ENCODE measurements at places on chromosomes 7 and 10.

DNA sequence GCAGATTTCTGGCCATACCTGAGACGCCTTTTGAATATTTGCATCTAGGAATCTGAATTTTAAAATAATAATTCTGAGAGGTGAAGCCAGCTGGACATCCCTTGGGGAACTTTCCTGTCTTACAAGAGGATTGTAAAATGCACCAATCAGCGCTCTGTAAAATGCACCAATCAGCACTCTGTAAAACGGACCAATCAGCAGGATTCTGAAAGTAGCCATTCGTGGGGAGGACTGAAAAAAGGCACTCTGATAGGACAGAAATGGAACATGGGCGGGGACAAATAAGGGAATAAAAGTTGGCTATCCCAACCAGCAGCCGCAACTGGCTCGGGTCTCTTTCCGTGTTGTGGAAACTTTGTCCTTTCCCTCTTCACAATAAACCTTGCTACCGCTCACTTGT, 9.9 kb downstream of the PPIF start:
- DNase-seq, result no peak

DNA sequence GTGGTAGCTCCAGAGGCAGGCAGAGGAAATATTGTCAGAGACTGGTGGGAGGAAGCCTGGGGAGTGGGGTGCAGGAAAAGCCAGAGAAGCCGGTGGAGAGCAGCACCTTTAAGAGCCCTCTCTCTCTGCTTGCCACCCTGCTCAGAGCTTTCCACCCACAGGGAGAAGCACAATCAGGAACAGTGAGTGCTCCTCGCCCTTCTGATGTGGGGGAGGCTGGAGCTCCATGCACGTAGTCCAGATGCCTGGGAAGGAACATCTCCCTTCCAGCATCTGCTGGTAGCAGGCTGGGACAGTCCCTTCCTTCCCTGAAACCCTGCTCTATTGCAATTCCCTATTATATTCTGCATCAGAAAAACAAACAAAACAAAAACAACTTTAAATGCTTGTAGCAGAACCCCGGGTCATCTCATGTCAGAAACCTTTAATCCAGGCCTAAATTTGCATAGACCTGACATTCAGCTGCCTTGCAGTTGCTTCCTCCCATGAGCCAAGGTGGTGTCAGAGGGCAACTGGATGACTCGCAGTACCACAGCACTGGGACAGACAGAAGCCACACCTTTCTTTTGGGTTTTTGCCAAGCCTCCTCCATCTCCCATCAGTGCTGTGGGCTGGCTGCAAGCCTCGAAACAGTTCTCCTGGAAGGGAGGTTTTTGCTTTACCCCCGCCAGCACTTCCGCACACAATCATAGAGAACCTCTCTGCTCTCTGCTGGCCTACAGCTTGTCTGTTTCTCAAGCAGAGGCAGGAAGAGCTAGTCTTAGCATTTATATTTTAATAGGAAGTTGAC, 13.1 kb downstream of the AVPI1 start:
- peak; percentile 72 for DNase-seq

DNA sequence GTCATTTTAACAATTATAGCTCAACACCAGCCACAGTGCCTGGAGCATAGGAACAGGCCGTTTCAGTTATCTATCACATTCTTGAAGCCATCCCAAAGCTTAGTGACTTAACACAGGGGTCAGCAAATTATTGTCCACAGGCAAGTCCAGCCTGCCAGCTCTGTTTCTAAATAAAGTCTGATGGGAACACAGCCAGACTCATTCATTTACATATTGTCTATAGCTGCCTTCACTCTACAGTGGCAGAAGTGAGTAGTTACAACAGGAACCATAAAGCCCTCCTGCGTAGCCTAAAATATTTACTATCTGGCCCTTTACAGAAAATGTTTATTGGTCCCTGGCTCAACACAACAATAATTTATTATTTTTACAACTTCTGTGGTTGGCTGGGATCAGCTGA, 407.5 kb upstream of the AUTS2 start:
- no peak for DNase-seq

- peak; percentile 62 for DNase-seq
Measured at GRCh38 chr7:2106924-2107323, 125.8 kb downstream of the MAD1L1 start.

GRCh38 chr10:100229819-100230422, 525 bp upstream of the CHUK start:
- DNase-seq, result no peak

GRCh38 chr7:116259871-116260440, 49.6 kb downstream of the TES start:
- peak; percentile 91 for DNase-seq

DNA sequence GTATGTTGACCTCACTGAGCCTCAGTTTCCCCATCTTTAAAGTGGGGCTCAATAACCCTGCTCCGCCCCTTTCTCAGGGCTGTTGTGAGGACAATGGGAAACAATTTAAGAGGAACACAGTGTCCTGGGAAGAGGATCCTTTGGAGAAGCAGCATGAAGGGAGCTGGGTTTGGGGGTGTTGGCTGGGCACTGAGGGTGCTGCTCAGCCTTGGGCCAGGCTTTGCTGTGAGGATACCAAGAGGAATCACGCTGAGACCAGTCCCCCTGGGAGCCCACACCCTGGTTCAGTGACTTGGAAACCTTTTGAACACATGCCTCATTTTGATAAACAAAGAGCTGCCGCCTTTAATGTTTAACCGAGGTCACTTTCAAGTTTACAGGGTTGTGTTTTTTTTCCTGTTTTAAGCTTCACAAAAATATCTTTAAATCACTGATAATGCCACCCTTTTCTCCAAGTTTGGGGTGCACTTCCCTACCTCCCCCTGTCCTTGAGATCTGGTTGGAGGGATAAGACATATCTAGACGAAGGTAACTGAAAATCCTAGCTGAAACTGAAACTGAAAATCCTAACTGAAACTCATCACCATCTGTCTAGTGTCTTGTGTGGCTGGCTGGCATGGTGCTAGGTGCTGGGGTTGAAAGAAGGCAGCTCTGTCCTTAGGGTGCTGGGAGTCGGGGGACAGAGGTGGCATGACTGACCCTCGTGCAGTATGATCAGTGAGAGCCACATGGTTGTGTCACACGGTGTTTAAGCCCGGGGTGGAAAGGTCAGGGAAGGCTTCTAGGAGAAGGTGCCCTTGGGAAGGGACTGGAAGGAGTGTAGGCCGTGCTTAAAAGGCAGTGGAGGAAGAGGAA, 27.7 kb downstream of the ZNF775 start:
- no peak for DNase-seq

GRCh38 chr7:88309819-88310218, 3.1 kb upstream of the STEAP4 start:
- DNase-seq, result no peak

- DNase-seq, result peak; percentile 81
Measured at GRCh38 chr10:104351061-104351702, 2.5 kb upstream of the CFAP58 start.

GRCh38 chr7:98420966-98421612, 20.2 kb upstream of the BAIAP2L1 start:
- DNase-seq, result peak; percentile 57

GRCh38 chr7:148883266-148884048, 634 bp downstream of the EZH2 start:
- DNase-seq, result peak; percentile 29

- DNase-seq, result no peak
Measured at GRCh38 chr10:64508029-64508661, 986.9 kb downstream of the REEP3 start.

DNA sequence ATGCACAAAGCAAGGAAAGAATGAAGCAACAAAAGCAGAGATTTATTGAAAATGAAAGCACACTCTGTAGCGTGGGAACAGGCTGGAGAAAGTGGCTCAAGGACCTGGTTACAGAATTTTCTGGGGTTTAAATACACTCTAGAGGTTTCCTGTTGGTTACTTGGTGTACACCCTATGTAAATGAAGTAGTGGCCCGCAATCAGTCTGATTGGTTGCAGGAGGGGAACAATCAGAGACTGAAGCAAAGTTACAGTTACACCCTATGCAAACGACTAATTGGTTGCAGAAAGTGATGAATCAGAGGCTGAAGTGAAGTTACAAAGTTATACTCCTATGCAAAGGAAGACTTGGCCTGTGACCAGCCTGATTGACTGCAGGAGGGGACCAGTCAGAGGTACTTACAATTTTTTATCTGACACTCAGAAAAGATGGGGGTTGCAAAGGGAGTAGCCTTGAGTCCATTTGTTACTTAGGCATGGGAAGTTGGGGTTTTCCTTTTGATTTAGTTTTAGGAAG, 3.6 kb upstream of the MTPN start:
- DNase-seq, result peak; percentile 59

- peak; percentile 91 for DNase-seq
Measured at GRCh38 chr10:69839696-69840345, 38.1 kb downstream of the COL13A1 start.

DNA sequence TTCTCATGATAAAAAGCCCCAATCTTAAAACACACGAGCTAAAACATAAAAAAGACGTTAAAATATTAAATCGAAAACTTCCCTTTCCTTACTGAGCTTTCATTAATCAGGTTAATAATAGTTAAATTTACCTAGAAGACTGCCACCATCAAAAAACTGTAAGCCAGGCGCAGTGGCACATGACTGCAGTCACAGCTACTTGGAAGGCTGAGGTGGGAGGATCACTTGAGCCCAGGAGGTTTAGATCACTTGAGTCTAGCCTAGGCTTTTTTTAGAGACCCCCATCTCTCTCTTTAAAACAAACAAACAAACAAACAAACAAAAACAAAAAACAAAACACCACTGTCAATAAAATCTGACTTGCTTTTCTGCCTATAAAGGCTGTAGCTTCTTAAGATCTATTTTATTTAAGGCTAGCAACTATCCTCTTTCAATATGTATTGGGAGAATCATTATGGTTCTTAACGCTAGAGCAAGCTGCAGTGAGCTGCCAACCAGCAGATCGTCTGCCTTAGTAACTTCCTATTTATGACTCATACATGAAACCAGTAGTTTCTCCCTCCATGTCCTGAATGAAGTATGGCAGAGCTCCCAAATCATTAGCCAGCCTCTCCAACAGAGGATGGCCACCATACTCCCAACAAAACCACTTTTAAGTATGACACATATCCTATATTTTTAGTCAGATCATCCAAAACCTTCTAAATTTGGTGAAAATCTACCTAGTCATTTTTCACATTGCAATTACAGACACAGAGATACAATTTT, 163.7 kb downstream of the SRPK2 start:
- DNase-seq, result peak; percentile 94

GRCh38 chr7:158120316-158120715, 467.3 kb downstream of the PTPRN2 start:
- no peak for DNase-seq

- DNase-seq, result peak; percentile 76
Measured at GRCh38 chr7:157271991-157272324, 64.8 kb upstream of the DNAJB6 start.

DNA sequence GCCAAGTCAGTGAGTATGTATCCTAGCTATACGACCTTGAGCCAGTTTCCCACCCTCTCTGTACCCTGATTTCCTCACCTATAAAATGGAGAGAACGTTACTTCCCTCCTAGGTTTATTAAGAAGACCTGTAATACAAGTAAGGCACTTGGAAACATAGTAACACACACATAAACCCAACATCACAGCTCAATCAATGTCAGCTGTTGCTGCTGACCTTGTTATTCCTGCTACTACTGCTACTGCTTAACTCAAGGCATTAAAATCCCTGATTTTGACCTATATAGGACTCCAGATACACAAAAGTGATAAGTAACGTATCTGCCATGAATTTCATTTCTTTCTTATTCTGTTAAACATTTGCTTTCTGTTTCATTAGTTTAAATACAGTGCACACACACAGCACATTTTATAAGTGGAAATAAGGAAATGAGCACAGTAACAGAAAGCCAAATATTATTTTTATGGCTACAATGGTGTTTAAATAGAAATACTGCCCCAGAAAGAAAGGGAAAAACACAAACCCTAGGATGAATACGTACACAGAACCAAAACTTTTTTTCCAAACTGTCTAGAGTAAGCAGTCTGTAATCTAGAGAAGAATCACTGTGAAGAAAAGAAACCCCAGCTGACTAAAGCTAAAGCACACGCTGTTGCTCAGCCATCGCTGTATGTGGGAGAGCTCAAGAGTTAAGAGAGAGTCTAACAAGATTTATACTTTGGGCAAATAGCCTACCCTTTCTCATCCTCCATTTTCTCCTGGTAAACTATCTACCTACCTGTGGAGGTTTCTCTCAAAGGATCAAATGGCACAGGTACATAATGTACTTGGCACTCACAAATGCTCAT, 19.0 kb downstream of the NAPEPLD start:
- DNase-seq, result no peak

- DNase-seq, result peak; percentile 89
Measured at GRCh38 chr7:80312139-80312661, 177.6 kb downstream of the GNAI1 start.

GRCh38 chr7:128728598-128728997, 10.6 kb upstream of the CALU start:
- peak; percentile 75 for DNase-seq

DNA sequence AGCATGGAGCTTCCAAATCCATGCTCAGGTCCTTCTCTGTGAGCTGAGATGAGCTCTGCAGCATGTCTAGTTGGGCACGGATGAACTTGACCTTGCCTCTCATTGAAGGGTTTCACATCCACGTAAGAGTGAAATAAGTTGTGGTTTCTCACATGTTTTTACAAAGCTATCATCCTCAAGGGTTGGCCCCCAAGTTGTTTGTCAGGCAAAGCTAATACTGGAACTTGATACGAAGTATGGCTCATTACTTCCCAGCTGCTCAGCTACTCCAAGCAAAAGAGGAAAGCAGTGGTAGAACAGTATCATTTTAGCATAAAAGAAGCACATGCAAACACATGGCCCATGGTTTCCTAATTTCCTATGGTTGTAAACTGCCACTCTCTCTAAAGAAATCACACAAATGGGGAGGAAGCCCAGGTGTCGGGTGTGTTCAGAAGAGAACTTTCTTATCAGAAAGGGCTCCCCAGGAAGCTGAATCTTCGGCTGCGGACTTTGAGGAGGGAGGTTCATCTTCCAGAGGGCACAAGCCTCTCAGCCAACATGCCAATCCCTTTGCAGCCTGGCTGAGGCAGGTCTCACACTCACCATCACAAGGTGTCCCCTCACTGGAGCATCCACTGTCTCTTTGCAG, 45.3 kb downstream of the PDLIM1 start:
- no peak for DNase-seq

DNA sequence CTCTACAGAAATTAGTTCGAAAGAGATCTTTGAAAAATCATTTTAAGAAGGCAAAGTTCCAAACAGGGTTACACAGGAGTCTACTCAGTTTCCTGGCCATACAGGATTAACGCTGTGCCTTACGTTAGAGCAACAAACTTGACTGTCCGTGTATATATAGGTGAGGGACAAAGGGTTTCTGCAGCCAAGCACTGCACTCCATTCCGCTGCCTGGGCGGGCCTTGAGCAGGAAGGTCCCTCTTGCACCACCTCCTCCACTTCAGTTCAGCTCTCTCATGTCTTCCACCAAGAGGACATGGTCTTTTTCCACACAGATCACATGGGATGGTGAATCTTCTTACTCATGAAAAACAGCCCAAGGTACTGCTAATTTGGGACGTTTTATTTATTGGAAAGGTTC, 43.2 kb downstream of the MCMBP start:
- no peak for DNase-seq
